ENCODE measurements at places on chromosomes 1 and 21. TPM values are rescaled to one million over a fixed set of nuclear protein-coding genes. Genes with fewer than 3 reads are reported as not detected.

DNA sequence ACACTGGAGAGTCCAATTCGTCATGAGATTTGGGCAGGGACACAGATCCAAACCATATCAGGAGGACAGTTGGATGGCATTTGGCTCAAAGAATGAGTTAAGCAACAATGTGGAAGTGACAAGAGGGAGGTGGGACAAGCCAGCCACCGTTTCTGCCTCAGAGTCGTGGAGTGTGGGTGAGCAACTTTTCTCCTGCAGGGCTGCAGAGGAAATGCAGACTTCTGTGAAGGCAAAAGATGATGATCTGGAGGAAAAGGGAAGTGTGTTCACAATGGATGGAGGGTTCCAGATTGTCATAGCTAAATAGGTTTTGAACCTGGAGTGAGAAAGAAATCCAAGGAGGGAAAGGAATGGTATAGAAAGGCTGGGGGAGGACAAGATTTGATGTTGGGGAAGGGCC lies 16.4 kb upstream of the KANK4 start:
- H3K4me3 ChIP-seq = no peak overlapping the region
- H3K36me3 ChIP-seq = no peaks in the 10 kb centered on the region
- peaks cover 9% of the 10 kb centered on the region for H3K4me1 ChIP-seq
- no peak overlapping the region for H3K27ac ChIP-seq
- H3K27me3 ChIP-seq = no peaks in the 10 kb centered on the region
- no peak for DNase-seq

- peaks cover 4% of the 10 kb centered on the region for H3K27me3 ChIP-seq
- no peaks in the 10 kb centered on the region for H3K36me3 ChIP-seq
- no peak overlapping the region for H3K27ac ChIP-seq
- H3K4me1 ChIP-seq = peaks cover 14% of the 10 kb centered on the region
Measured at GRCh38 chr1:39609618-39610331, 29.7 kb downstream of the HEYL start.

SH2D5 gene
- total RNA-seq = 1.2 TPM

DRAXIN gene
- total RNA-seq = 0.10 TPM

CREG1 gene
- 159 TPM for total RNA-seq

DNA sequence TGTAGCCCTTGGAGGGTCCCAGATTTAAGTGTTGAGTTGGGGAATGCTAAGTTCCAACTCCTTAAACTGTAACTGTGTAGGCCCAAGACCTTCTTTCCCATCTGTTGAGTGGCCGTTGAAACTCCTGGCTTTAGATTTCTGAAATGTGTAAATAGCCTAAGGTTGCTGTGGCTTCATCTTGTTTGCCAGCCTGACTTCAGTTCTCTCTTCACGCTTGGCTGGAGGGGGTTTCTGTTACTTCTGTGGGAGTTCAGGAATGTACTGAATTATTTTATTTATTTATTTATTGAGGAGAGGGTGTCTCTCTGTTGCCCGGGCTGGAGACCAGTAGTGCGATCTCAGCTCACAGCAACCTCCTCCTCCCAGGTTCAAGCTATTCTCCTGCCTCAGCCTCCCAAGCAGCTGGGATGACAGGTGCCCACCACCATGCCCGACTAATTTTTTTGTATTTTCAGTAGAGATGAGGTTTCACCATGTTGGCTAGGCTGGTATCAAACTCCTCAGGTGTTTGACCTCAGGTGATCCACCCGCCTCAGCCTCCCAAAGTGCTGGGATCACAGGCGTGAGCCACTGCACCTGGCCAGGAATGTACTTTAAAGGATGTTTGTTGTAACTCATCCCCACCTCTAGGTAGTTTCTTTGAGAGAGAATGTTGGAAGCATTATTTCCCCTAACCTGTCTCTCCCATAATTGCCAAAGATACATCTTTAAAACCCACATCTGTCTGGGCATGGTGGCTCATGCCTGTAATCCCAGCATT lies 5.9 kb downstream of the TTC39A start:
- DNase-seq = no peak
- no peak overlapping the region for H3K4me3 ChIP-seq
- no peak overlapping the region for H3K27ac ChIP-seq
- H3K4me1 ChIP-seq = peaks cover 6% of the 10 kb centered on the region
- H3K36me3 ChIP-seq = no peaks in the 10 kb centered on the region

DNA sequence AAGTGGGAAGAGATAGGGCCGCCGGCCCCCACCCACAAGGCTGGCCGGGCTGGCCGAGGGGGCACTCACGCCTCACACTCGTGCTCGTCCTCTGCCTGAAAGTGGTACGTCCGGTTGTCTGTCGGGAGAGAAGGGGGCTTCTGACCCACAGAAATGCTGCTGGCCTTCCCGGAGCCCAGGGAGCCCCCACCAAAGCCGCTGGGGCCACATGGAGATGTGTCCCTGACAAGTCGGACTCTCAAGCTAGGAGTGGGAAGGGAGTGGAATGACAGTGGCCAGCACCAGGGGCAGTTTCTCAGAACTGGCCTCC lies 12.8 kb upstream of the TCEA3 start:
- DNase-seq = no peak
- H3K4me3 ChIP-seq = no peak overlapping the region
- H3K4me1 ChIP-seq = peaks cover 6% of the 10 kb centered on the region
- H3K27me3 ChIP-seq = no peaks in the 10 kb centered on the region
- peaks cover 69% of the 10 kb centered on the region for H3K36me3 ChIP-seq

DNA sequence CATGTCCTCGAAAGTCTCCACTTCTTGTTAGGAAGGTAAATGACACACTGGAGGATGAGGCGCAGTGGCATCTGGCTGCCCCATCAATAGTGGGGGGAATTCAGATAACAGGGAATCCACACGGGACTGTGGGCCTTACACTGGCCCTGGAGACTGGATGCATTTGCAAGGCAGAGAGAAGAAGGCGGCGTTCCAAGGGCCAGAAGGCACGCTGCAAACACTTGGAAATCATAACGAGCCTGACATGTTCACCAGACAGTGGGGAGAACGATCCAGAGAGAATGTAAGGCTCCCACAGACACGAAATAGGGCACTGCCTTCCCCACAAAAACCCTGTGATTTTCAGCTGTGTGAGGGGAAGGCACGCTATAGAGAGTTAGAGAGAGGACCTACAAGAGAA lies 70.5 kb downstream of the PGBD5 start:
- no peak overlapping the region for H3K27ac ChIP-seq
- DNase-seq = no peak
- no peaks in the 10 kb centered on the region for H3K27me3 ChIP-seq
- no peaks in the 10 kb centered on the region for H3K36me3 ChIP-seq

IGFN1 gene
- not detected for total RNA-seq

DNA sequence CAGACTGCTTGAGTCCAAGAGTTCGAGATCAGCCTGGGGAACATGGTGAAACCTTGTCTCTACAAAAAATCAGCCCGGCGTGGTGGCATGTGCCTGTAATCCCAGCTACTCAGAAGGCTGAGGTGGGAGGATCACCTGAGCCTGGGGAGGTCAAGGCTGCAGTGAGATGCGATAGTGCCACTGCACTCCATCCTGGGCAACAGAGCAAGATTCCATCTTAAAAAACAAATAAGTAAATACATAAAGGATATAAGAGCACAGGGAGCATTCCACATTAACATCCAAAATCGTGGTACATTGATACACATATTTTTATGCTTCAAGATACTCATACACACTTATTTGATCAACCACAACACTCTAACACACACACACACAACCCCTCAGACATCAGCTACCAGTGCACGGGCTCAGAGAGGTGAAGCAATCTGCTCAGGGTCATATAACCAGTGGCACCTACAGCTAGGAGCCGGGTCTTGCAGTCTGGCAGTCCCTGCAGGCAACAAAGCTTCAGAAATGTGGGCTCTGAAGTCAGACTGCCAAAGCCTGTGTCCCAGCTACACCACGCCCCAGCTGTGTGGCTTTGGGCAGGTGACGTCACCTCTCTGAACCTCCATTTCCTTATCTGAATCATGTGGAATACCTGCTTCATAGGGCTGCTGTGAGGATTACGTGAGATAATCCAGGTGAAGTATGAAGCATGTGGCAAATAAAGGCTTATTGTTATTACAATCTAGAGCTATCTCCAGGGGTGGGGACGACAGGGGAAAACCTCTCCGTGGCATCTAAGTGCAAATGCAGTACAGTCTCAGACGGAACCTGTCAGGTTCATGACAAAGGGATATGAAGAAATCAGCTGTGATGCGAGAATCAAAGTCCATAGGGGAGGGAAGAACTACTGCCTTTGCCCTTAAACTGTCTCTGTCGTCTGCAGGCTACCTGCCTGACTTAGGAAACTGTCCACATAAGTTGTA lies 4.8 kb upstream of the CRYBG2 start:
- no peak for DNase-seq
- no peak overlapping the region for H3K4me3 ChIP-seq
- peaks cover 45% of the 10 kb centered on the region for H3K27me3 ChIP-seq
- H3K4me1 ChIP-seq = peaks cover 63% of the 10 kb centered on the region
- peak overlapping the region; percentile 59 for H3K27ac ChIP-seq
- H3K36me3 ChIP-seq = no peaks in the 10 kb centered on the region

DNA sequence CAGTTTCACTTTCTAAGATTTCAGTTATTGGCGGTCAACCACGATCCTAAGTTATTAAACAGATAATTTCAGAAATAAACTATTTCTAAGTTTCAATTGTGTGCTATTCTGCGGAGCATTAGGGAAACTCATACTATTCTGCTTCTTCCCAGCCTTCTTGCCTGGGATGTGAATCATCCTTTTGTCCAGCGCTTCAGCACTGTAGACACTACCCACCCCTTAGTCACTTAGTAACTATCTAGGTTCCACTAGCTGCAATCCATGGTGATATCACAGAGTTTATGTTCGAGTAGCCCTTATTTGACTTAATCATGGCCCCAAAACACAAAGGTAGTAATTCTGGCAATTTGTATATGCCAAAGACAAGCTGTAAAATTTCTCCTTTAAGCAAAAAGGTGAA lies 279.9 kb upstream of the ADAMTS5 start:
- H3K4me3 ChIP-seq = no peak overlapping the region
- no peaks in the 10 kb centered on the region for H3K27me3 ChIP-seq
- no peaks in the 10 kb centered on the region for H3K4me1 ChIP-seq
- no peaks in the 10 kb centered on the region for H3K36me3 ChIP-seq
- DNase-seq = no peak

DNA sequence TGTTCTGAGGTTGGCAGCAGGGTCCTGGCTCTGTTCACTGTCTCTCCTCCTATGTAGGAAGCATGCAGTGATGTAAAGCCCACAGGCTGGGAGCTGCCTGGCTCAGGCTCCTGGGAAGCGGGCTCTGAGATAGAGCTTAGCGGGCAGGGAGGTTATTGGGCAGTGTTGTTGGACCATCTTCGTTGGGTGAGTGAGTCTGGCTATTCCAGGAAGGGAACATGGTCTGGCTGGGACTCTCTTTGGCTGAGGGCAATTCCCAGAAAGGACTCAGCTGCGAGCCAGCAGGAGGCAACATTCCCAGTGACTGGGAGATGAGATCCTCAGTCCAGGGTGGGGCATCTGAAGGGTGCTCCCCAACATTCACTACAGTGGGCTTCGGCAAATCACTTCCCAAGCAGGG lies 96.2 kb downstream of the CCDC185 start:
- no peaks in the 10 kb centered on the region for H3K36me3 ChIP-seq
- peak; percentile 65 for DNase-seq
- no peak overlapping the region for H3K27ac ChIP-seq
- H3K4me3 ChIP-seq = no peak overlapping the region
- H3K27me3 ChIP-seq = no peaks in the 10 kb centered on the region

DNA sequence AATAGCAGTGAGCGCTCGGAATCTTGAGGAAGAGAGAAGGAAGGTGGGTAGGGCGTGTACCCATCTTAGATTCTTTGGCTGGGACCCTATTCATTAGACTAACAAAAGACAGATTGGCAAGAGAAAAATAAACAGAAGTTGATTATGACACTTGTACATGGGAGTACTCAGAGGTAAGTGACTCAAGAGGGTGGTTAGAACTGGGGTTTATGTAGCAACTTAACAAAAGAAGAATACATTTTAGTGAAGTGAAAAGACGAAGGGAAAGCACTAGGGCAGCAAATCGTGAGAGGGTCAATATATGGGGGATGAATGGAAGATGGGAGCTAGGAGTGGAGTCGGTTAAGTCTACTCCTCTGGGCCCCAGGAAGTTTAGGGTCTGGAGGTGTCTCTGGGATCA lies 25.8 kb upstream of the RCC2 start:
- no peaks in the 10 kb centered on the region for H3K36me3 ChIP-seq
- peaks cover 3% of the 10 kb centered on the region for H3K27me3 ChIP-seq
- peaks cover 7% of the 10 kb centered on the region for H3K4me1 ChIP-seq
- H3K4me3 ChIP-seq = no peak overlapping the region
- H3K27ac ChIP-seq = peak overlapping the region; percentile 68
- no peak for DNase-seq

RXFP4 gene
- total RNA-seq = not detected

DNA sequence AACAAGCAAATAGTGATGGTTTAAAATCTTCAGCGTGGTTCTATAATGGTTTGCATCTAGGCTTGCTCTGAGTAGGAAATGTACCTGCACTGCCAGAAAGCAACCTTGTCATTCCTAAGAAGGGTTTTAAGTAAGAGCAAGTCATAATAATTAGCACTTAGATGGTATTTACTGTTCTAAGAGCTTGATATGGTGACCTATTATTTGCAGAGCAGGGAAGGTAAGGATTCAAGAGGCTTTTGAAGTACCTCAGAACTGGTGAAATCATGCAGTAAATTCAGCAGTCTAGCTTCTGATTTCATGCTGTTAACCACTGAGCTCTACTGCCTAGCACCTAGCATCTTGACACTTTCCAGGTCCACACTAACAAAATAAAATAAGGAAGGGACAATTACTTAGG lies 23.7 kb downstream of the ATP1A1 start:
- H3K27me3 ChIP-seq = no peaks in the 10 kb centered on the region
- H3K36me3 ChIP-seq = peaks cover 100% of the 10 kb centered on the region

- peaks cover 8% of the 10 kb centered on the region for H3K4me1 ChIP-seq
- no peak for DNase-seq
- no peak overlapping the region for H3K4me3 ChIP-seq
- H3K27me3 ChIP-seq = no peaks in the 10 kb centered on the region
- no peak overlapping the region for H3K27ac ChIP-seq
- no peaks in the 10 kb centered on the region for H3K36me3 ChIP-seq
Measured at GRCh38 chr1:200355801-200356200, 54.0 kb downstream of the ZNF281 start.

GRCh38 chr1:39110325-39110851 lies 84.2 kb downstream of the NDUFS5 start:
- peaks cover 78% of the 10 kb centered on the region for H3K4me1 ChIP-seq
- H3K36me3 ChIP-seq = no peaks in the 10 kb centered on the region
- no peak overlapping the region for H3K4me3 ChIP-seq
- DNase-seq = no peak
- H3K27ac ChIP-seq = peak overlapping the region; percentile 80

GRCh38 chr1:16900751-16901150 lies 5.0 kb downstream of the RNU1-2 start:
- no peaks in the 10 kb centered on the region for H3K27me3 ChIP-seq
- no peaks in the 10 kb centered on the region for H3K36me3 ChIP-seq
- peaks cover 32% of the 10 kb centered on the region for H3K4me1 ChIP-seq
- no peak overlapping the region for H3K27ac ChIP-seq
- no peak for DNase-seq

- H3K4me3 ChIP-seq = no peak overlapping the region
- no peaks in the 10 kb centered on the region for H3K27me3 ChIP-seq
- H3K27ac ChIP-seq = no peak overlapping the region
Measured at GRCh38 chr1:113769601-113769970, 10.3 kb upstream of the PHTF1 start.

GRCh38 chr1:98387701-98388100 lies 273.8 kb upstream of the SNX7 start:
- no peak overlapping the region for H3K4me3 ChIP-seq
- H3K27ac ChIP-seq = no peak overlapping the region
- DNase-seq = no peak
- no peaks in the 10 kb centered on the region for H3K36me3 ChIP-seq
- no peaks in the 10 kb centered on the region for H3K27me3 ChIP-seq
- H3K4me1 ChIP-seq = peaks cover 4% of the 10 kb centered on the region
